Lower lobe of right lung (tissue), 2 donors: ENCODE measurements at places on chromosomes 12 and 14. TPM values are rescaled to one million over a fixed set of nuclear protein-coding genes. Genes with fewer than 3 reads are reported as not detected.

RPL10L gene
- not detected for total RNA-seq

PLEKHD1 gene
- total RNA-seq = 0.47 TPM

- no peak for DNase-seq
Measured at GRCh38 chr14:101054671-101055070, 151.1 kb upstream of the RTL1 start.

- DNase-seq = no peak
Measured at GRCh38 chr12:27998658-27999057, 26.1 kb upstream of the PTHLH start.

- no peak for DNase-seq
Measured at GRCh38 chr12:105279460-105280056, 43.6 kb upstream of the APPL2 start.

GZMB gene
- total RNA-seq = 7.6 TPM

DNA sequence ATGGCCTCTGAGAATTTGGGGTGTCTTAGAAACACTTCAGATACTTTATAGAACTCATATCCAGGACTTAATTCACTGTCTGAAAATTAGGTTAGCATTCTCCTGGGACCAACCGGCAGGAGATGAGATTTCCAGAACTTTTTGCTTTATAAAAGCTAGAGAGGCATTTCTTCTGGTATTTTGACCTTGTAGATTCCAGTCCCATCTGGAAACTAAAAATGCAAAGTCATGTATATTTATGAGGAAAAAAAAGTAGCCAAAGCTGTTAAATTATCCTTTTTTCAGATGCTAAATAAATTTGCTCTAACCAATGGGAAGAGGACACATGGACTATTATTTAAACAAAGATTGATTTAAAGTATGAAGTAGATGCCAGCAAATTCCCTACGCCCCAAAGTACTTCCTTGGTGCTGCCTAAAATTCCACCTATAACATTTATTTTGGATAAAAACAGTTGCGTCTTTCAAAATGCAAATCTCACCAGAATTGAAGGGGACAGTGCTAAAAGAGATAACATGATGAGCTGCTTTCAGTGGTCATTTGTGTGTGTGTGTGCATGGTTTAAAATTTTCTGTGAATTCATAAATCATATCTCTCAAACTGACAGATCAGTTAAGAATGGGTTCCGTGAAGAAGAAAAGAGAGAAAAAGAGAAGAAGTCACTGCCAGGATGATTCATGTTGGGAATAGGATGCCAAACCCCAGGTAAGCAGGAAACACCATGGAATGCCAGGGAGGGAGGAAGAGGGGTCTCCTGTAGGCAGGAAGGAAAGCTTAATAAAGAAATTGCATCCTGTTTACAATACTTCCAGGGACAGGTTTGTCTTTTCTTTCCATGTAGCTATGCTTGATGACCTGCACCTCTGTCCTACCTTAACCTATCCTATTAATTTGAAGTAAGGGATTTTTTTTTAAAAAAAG lies 97.7 kb upstream of the RGS6 start:
- DNase-seq = no peak

TAS2R7 gene
- total RNA-seq = not detected

DNA sequence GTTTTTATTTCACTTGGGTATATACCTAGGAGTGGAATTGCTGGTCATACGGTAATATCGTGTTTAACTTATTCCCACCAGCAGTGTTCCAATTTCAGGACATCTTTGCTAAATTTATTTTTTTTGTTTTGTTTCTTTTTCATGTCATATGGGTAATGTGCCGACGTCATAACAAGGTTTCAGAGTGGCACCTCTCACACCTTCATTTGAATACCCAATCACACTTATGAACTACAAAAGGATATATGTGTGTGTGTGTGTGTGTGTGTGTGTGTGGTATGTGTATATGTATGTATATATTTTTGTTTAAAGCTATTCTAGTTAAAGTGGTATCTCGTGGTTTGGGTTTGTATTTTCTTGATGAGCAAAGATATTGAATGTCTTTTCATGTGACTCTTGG lies 12.1 kb downstream of the TRAF3 start:
- DNase-seq = no peak

- no peak for DNase-seq
Measured at GRCh38 chr12:100503228-100503628, 29.6 kb downstream of the NR1H4 start.

DNA sequence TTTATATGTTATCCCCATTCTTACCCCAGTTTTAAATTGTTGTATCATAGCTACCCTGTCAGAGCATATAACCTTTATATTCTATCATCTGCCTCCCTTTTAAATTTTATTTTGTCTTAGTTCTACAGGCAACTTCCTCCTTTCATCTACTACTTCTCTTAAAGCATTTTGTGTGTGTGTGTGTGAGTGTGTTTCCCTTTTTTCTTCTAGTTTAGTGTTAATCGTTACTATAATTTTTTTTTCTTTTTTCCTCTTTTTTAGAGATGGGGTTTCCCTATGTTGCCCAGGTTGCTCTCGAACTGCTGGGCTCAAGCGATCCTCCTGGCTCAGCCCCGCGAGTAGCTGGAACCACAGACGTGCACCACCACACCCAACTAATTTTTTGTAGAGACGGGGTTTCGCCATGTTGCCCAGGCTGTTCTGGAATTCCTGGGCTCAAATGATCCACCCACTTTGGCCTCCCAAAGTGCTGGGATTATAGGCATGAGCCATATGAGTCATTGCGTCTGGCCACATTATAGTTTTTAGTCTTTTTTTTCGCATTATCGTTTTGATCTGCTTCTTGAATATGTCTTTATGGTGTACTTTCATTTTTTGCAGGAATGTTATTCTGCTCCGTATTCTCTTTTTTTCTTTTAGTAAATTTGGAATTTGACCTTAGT lies 33.1 kb upstream of the FBXO34 start:
- DNase-seq = no peak

BCL7A gene
- 6.4 TPM for total RNA-seq

HVCN1 gene
- total RNA-seq = 29.2 TPM

GRCh38 chr12:121175383-121176119 lies 34.4 kb upstream of the P2RX4 start:
- no peak for DNase-seq

CORO1C gene
- 307 TPM for total RNA-seq

GRCh38 chr12:10121278-10121677 lies 8.7 kb downstream of the CLEC7A start:
- DNase-seq = no peak

GRCh38 chr12:105539735-105540134 lies 209.2 kb downstream of the C12orf75 start:
- DNase-seq = no peak

RHNO1 gene
- total RNA-seq = 12.8 TPM

GRCh38 chr12:86104087-86104486 lies 152.1 kb downstream of the MGAT4C start:
- no peak for DNase-seq

MMAB gene
- total RNA-seq = 55.0 TPM

KRT74 gene
- not detected for total RNA-seq

DNA sequence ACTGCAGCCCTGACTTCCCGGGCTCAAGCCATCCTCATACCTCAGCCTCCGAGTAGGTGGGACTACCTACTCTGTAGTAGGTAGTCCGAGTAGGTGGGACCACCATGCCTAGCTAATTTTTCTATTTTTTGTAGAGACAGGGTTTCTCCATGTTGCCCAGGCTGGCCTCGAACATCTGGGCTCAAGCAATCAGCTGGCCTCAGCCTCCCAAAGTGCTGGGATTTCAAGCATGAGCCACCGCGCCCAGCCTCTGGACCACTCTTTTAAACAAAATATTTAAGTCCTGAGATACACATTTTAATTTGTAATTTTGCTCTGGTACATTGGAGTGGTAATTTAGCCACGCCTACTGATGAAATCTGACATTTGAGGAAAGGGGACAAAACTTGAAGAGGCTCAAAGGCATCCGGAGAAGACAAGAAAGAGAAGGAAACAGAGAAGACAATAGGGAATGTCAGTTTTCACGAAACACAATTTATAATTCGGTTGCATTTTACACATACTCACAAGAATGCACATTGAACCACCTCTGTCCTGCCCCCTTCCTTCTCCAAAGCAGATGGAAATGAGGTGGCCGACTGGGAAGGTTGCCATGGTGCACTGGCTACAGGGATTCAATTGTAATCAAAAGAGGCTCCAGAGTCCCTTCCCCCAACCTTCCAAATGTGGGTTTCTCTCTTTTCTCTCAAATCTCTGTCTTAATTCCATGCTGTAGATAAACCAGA lies 9.7 kb upstream of the TUBA1A start:
- no peak for DNase-seq

- DNase-seq = no peak
Measured at GRCh38 chr14:54329082-54329695, 67.6 kb upstream of the CDKN3 start.

DNA sequence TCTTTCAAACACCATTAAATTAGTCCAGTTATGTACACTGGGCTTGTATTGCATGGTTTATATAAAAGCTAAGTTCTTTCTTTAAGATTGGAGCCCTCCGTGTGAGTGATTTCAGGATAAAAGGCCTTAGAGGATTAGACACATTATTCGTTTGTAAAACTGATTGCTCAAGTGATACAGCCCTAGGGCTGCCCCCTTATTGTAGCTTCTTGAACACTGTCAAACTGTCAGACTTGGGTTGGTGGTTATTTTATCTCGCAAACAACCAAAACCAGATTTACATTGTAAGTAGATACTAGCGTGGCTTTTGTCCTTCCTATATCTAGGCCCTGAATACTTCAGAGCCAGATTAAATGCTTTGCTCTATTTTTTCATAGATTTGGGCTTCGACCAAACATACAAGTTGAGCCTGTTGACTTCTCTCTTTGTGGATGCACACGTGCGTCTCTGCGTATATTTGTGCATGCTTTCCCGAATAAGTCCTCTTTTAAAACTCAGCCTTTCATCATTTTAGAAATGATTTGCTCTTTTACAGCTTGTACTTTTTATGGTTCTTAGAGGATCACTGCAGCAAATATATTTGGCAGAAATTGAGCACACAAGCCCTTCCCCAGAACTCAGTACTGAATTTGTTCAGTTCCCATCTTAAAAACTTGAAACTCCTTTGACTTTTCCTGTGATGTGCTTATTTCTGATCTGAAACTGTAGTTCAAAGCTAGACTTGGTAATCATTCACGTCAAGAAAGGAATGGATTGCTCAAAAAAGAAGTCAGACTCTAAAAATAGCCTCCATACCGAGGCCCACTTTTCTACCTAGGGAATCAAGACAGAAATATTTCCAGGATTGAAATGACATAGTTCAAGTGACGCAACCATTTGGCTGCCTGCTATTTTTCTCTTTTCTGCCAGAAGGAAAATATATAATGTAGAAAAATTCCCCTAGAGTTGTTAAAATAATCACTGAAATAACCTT lies 129.5 kb downstream of the ETV6 start:
- no peak for DNase-seq

- DNase-seq = no peak
Measured at GRCh38 chr12:1199700-1200099, 208.7 kb downstream of the ERC1 start.

DNA sequence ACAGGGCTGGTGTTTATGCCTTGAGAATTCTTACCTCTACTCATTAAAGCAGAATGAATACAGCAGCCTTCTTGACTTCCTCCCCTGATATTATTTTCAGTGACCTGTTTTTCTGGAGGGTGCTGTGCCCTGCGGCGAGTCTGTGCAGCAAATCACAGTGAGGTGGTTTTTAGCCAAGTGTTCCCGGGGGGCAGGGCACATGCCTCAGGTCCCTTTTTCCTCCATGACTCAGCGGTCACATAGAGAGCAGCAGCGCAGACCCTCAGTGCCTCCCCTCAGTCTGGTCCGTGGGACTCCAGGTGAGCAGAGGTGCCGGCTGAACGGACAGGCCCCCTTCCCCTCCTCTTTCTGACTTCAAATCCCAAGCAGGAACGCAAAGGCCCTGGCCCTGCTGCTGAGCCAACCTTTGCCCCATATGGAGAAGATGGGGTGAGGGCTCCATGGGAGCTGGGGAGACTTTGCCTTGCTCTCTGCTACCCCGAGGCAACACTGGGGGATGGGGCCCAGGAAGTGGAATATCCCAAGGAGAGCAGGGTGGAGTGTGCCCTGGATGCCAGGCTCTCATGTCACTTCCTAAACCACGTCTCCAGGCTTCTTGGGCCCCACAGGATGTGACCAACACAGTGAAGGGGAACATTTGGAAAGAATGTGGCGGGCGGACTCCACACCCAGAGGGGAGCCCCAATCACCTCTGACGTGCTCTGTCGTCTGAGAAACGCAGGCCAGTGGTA lies 90.0 kb downstream of the DHRS2 start:
- DNase-seq = no peak

FOXN4 gene
- not detected for total RNA-seq

DNA sequence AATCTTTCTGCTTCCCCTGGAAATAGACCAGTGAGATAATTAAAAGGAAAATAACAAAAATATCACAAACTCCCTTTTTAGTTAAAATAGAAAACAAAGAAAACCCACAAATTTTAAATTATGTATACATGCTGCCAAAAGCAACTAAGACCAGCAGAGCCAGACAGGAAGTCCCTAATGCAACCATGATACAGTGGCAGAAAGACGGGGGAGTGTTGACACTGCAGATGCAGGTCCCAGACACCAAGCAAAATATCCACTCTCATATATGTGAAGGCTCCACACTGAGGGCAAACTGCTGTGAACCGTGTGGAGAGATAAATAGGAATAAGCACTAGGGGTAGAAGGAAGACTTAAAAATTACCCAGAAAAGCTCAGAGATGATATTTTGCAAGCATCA lies 401.0 kb downstream of the BTG1 start:
- no peak for DNase-seq

DNA sequence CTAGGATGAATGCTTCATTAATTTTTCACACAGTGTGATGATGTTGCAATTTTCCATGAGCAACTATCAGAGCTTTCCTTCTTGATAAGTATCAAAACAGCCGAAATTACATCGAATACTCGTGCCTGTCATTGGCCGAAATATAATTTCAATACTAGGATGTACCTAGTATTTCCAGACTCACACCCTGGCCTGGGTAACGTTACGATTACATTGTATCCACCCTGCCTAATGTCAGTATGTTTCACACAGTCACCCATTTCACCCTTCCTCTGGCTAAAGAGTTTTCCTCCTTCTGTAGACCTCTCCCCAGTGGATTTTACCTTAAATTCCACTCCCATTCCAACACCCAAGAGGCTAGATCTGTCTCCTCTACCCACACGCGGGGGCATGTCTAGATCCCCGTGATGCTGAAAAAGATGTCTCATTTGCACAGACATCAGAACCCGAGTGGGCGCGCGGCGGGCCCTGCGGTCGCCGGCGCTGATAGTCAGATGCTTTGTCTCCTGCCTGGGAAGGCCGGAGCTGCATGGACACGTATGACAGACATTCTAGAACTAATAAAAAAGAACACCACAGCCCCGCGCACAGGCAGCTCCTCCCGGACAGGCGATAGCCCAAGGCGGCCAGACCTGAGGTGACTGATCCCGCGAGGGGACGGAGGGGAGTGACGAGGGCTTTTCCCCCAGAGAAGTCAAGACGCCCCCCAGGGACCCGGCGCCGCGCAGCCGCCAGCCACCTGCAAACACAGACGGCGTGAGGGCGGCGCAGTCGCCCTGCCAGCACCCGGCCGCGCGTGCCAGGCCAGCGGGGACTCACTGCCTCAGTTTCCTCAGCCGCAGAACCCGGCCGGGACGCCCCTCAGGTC lies 723 bp downstream of the KIF21A start:
- peak; percentile 50 for DNase-seq

DNA sequence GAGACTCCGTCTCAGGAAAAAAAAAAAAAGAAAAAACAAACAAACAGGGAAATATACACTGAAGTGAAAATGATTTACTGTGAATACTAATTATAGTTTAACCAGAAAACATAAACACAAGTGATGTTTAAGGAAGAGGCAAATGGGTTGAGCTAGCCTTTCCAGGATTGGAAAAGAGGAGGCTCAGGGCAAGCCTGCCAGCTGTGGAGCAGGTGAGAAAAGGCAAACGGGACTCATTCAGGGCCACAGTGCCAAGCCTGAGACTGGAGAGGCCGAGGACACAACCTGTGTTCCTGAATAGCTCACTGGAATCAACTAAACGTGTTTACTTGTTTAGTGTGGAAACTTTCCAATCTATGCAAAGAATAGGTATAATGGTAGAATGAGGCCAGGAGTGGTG lies 35.7 kb upstream of the MAPKAPK5 start:
- DNase-seq = no peak
